ENCODE measurements at places on chromosomes 1 and 21. TPM values are rescaled to one million over a fixed set of nuclear protein-coding genes. Genes with fewer than 3 reads are reported as not detected.

DNA sequence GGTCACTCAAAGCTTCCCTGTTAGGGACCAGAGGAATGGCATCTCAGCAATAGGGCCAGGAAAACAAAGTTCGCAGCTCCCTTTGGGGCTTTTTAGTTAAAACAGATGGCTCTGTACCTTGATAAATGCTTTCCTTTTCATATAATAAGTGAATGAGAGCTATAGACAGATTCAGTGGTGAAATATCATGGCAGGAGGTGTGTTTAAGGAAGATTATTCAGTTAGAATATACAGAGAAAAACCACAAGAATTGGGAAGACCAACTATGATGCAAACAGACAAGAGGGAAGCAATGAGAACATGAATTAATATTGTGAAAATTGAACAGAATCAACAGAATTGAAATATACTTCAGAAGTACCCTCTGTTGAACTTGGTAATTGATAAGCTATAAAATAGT lies 379.4 kb downstream of the PLPP3 start:
- no peak for DNase-seq

DNA sequence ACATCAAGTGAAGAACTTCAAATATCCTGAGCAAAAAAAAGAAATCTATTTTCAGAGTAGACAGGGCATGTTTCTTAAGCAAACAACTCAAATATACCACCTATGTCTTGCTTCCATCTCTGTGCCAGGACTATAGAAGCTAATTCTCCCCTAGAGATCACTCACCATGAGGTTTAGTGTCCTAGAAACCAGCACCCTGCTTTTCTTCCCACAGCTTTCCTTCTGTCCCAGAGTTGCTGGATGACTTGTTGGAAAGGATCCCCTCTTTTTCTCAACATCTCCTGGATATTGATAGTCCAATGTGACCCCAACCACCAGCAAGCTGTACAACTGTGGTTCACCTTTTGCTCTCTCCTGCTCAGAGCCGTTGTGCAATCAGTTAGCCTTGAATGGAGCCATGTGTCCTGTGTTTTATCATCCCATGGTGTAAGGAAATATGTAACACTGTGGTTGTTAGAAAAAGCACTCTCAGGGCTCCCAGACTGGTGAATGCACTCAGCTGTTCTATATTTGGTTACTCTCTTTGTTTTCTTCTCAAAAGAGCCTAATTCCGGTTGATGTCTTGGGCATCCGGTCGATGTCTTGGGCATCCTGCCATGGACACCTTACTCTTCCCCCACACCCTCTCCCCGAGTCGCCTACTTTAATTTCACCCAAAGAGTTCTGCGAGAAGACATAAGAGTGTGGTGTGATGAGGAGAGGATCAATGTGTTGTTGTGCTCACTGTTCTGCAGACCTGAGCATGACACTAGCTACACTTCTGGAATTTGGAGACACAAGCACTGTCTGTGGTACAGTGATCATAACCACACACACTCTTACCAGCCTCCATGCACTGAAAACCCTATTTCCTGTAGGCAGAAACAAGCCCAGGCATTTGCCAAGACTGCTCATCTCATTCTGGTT lies 1.7 kb downstream of the TNFSF4 start:
- peak; percentile 20 for DNase-seq

- no peak for DNase-seq
These were observed 116.4 kb downstream of the GREM2 start for GRCh38 chr1:240495601-240496000.

DNA sequence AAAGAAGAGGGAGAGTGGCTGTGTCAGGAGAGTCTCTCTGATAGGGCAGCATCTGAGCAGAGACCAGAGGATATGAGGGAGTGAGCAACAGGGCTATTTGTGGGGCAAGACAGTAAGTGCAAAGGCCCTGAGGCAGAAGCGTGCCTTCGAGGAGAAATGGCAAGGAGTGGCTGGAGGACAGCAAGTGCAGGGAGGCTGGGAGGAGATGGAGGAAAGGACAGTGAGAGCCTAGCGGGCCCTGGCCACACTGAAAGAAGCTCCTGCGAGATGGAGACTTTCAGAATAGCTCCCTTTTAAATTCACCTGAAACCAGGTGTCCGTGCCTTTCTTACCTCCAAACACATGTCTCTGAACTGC lies 25.2 kb downstream of the EXOC8 start:
- no peak for DNase-seq

GRCh38 chr1:91676030-91676429 lies 175.4 kb downstream of the CDC7 start:
- no peak for DNase-seq

GRCh38 chr1:118982266-118982665 lies 5.9 kb downstream of the TBX15 start:
- DNase-seq: no peak

GRCh38 chr1:55375617-55376258 lies 160.6 kb upstream of the USP24 start:
- DNase-seq: peak; percentile 61

DNA sequence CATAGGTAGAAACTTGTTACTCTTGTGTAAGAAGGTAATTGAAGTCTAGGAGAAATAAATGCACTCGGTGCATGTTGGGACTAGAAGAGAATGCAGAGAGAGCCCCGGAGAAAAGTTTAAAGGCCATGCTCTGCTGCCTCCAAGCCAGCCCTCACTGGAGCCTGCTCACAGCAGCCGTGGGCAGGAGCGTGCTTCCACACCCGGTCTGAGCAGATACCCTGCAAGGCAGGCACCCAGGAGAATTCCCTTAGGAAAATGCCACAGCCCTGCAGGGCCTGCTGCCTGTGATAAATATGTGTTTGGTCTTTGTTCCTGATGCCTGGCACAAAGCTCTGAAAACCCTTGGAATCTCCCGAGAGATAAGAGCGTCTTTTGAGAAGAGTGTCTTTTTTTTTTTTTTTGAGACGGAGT lies 22.8 kb downstream of the C2CD2 start:
- DNase-seq: no peak

DNA sequence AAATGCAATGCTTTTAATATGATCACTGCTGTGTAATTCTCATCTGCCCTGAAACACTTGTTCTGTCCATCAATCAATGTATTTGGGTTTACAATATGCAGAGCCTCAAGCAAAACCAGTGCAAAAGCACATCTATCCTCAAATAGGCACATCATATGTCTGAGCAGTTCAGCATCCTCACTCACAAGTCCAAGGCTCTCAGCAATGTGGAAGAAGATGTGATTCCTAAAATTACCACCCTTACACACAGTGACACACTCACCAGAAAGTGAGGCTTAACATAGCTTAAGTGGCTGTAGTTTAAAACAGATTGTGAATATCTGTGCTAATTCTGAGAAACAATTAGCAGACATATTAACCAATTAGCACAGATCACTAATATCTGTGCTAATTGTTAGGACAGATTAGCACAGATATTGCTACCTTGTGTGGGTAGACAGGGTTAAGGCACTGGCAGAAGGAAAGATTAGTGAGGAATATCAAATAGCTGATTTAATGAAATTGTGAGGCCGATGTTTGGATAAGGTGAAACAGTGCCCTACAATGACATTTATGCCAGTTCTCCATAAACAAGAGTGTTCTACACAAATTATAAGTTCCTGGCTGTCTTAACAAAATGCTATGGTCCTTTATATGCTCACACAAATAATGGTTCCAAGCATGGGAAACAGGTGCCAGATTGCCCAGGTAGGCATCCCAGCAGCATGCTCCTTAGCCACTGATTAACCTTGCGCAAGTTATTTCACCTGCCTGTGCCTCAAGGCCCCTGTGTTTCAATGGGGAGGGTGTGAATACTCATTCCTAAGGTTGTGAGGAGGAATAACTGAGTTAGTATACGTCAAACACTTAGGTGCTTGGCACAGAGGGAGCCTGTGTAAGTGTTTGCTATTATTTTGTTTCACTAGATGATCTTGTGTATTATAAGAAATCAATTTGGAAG lies 41.7 kb downstream of the MRPL39 start:
- DNase-seq: peak; percentile 44

DNA sequence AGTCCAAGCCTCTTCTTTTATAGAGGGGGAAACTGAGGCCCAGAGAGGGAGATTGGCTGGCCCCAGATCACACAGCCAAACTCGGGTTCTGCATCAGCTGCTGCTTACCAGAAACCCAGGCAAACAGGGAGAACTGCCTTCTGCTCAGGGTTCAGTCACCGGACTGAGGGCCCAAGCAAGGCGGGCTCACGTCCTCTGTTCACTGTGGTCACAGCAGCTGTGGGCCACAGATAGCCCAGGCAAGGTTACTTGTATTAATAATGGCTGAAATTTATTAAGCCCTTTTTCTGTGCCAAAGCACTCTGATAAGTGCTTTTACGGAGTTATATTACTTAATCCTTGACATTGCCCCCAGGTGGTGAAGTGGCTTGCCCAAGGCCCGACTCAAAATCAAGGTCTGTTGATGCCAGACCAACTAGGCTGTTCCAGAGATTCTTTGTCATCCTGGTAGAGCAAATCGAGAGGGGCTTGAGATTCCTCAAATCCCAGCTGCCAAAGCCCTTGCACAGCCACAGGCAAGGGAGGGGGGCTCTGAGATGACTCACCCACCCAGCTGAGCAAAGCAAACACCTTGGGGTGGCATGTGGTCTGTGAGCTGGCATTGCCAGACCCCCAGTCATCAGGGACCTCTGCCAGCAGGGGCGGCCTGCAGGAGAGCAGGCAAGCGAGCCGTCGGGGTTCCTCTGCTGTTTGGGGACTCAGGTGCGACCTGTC lies 36.5 kb downstream of the EPHB2 start:
- no peak for DNase-seq

DNA sequence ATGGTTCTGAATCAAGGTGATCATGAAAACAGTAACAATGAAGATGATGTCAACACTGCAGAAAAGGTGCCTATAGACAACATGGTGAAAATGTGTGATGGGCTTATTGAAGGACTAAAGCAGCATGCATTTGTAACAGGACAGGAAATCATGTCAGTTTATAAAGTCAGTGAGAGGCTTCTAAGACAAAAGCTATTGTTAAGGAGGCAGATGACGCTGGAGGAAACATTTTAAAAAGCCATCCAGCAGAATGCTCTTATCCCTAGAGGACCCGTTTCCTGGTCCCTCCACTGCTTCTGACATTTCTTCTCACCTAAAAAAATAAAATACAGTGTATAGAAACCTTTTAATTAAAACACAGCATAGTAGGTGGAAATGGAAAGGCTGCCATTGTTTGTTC lies 40.9 kb downstream of the CYYR1 start:
- no peak for DNase-seq

- DNase-seq: no peak
These were observed 127.1 kb upstream of the KCNJ15 start for GRCh38 chr21:38129711-38130110.

- DNase-seq: no peak
These were observed 176.8 kb downstream of the HHIPL2 start for GRCh38 chr1:222370913-222371675.

DNA sequence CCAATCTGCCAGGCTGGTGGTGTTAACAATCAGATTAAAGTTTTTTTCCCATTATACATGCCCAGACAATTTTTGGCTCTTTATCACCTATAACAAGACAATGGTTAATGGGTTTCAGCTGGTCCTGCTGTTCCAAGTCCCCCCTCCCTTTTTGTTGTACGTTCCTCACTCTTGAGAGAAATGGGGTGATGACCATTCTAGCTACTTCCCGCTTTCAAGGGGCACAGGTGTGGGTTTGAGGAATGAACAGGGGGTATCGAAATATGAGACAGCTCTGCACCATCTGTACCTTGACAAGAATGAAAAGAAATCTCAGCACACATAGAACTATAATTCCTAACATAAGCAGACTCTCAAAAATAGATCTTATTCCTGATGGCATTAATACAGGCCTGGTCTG lies 326.8 kb downstream of the PTPRU start:
- no peak for DNase-seq

- no peak for DNase-seq
These were observed 40.3 kb upstream of the TLR5 start for GRCh38 chr1:223183268-223183862.

- DNase-seq: peak; percentile 47
These were observed 761 bp downstream of the TNNT2 start for GRCh38 chr1:201376464-201377374.

DNA sequence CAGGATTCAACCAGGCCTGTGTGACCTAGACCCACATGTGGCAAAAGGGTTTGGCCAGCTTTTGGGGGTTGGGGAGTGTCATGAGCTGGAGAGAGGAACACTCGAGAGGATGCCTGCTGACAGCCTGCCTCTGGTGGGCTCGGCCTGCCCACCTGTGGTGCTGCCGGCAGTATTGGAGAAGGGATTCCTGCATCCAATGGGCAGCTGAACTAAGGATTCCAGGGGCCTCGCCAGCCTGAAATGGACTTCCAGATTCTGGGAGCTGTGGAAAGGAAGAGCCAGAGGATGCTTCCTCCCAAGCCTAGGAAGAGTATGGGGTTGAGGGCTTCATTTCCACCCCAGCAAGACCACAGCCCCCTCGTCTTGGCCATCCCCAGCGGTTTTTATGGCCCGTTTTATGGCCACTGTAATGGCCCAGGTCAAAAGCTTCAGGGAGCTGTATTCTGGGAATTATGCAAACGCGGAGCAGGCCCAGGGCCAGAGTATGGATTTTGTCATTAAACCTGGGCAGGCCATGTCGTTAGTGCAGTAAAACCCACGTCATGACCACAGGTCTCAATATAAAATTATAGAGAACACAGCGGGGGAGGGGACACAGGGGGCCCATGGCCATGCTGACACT lies 63.6 kb downstream of the TMEM53 start:
- DNase-seq: no peak

GRCh38 chr1:23673086-23673813 lies 18.4 kb upstream of the RPL11 start:
- peak; percentile 62 for DNase-seq

DNA sequence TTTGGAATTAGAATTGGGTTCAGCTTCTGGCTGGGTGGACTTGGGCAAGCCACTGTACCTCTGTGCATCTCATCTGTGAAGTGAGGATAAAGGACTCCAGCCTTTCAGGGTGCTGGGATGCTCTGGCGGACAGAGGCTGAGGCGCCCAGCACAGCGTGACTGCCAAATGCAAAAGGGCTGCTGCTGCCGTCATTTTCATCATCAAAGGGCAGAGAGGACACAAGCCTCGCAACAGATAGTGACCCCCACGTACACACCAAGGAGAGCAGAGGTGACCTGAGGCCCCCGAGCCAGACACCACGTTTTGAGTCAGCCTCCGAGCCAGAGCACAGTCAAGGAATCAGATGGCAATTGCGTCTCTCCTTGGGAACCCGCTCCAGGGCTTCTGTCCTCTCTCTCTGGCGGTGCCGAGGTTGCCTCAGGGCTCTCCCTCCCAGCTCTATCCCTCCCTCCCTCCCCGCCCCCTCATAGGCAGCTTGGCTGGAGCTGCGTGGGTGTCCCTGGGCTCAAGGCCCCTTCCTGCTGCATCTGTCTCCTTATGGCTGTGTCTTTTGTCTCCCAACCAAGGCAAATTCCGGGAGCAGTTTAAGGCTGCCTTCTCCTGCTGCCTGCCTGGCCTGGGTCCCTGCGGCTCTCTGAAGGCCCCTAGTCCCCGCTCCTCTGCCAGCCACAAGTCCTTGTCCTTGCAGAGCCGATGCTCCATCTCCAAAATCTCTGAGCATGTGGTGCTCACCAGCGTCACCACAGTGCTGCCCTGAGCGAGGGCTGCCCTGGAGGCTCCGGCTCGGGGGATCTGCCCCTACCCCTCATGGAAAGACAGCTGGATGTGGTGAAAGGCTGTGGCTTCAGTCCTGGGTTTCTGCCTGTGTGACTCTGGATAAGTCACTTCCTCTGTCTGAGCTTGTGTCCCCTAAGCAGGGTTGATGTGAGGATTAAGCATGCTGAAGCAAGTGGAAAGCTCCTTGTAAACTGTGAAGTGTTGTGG lies 9.0 kb downstream of the HCRTR1 start:
- no peak for DNase-seq

PKNOX1 gene
- total RNA-seq: 14.8 TPM

OR1C1 gene
- not detected for total RNA-seq

MYBPH gene
- not detected for total RNA-seq

KIF26B gene
- total RNA-seq: 0.23 TPM

TPTE gene
- not detected for total RNA-seq

PRELP gene
- not detected for total RNA-seq

ATXN7L2 gene
- 11.7 TPM for total RNA-seq

TRIM67 gene
- total RNA-seq: not detected

MPL gene
- not detected for total RNA-seq

Measured in activated CD4-positive, alpha-beta T cell treated with anti-CD3 and anti-CD28 coated beads for 36 hours (primary cell).